ENCODE measurements at places on chromosomes 16 and 17.

- DNase-seq = no peak
Observed at GRCh38 chr17:81002409-81003361, 11.0 kb downstream of the CHMP6 start.

- no peak for DNase-seq
Observed at GRCh38 chr17:74211912-74212208, 1.5 kb upstream of the TTYH2 start.

GRCh38 chr17:82960419-82961271, 118.8 kb upstream of the METRNL start:
- DNase-seq = no peak

- no peak for DNase-seq
Observed at GRCh38 chr16:74770831-74771526, 3.6 kb downstream of the FA2H start.

DNA sequence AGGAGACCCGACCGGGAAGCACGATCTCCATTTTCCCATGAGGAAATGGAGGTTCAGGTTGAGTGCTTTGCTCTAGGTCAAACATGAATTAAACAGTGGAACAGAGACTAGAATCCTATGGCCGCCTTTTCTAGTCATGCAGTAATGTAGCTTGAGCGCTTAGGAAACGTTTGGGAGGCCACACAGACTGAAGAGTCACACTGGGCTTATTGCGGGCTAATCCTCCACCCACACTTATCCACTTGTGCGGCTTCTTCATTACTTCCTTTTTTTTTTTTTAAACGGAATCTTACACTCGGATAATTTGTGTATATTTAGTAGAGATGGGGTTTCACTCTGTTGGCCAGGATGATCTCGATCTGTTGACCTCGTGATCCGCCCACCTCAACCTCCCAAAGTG, 26.0 kb downstream of the CACNG3 start:
- no peak for DNase-seq

GRCh38 chr16:71929048-71929447, 33.7 kb downstream of the IST1 start:
- DNase-seq = no peak

GRCh38 chr16:590188-590814, 435 bp downstream of the RAB40C start:
- DNase-seq = no peak

- DNase-seq = no peak
Observed at GRCh38 chr16:72311426-72311825, 139.5 kb upstream of the PMFBP1 start.

GRCh38 chr17:35784895-35785294, 10.5 kb downstream of the MMP28 start:
- no peak for DNase-seq

DNA sequence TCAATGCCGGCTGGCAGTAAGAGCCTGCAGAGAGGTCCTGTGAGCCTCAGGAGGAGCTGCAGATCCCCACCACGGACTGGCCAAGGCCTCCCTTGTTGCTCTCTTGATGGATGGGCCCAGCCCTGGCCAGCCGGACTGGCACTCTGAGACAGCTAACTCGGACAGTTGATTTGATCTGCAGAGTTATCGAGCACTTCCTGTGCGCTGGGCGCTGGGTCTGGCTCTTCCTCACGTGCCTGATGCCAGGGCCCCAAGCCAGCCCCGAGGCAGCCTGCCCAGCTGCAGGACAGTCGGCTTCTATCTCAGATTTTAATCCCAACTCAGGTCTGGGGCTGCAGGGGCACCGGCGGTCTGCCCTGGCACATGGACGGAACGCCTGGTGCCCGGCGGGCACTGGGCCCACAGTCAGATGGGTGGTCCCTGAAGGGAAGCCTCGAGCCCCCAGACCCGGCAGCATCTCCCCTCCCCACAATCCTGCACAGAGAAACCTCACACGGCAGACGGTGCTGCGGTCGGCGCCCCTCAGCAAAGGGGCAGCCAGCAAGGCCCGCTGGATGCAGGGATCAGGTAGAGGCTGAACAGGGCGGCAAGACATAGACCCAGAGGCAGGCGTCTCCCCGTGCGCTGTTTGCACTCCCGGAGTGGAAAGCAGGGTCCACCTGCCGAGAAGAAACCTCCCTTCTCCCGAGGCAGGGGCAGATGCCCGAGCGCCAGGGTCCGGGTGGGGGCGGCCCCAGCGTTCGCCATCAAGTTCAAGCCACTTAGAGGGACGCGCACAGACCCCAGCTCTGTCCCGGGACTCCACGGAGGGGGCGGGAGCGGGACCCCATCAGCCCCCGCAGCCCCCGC, 34.0 kb downstream of the TIMM22 start:
- DNase-seq = no peak

DNA sequence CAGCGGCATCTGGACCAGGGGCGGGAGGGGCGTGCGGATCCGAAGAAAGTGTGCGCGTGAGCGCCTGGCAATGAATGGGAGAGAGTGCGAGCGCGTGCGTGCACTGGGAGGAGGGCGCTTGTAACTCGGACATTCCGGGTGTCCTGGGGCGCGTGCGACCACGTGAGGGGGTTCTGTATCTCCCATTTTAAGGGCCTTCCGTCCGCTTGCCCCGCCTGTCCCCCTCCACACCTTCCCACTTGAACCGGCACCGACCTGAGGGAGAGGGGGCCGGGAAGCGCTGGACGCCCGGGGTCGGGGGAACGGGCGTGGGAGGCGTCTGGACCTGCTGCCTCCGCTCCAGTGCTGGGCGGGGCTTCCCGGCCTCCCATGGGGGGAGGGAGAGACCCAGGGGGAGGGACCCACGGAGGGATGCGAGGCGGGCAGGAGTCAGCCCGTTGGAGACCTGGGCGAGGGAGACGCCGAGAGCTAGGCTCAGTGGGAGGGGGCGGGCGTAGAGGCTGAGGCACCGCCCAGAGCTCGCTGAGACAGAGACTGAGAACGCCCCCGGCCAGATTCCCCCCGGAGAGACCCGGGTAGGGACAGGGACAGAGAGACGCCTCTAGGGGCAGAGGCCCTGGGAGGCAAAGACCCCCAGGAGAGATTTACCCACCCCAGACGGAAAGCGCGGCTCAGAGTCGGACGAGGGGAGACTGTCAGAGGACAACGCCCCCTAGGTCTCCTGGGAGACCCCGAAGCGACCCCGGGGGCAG, at the start of gene KREMEN2:
Gene KREMEN2 (plus strand): TSS at position 553 of the 752 bp plus-strand sequence. CDS start 246 bp downstream, outside the sequence.
- DNase-seq = peak; percentile 54
